Thoracic aorta (tissue), 2 donors: ENCODE measurements at places on chromosomes 6 and 20.

DNA sequence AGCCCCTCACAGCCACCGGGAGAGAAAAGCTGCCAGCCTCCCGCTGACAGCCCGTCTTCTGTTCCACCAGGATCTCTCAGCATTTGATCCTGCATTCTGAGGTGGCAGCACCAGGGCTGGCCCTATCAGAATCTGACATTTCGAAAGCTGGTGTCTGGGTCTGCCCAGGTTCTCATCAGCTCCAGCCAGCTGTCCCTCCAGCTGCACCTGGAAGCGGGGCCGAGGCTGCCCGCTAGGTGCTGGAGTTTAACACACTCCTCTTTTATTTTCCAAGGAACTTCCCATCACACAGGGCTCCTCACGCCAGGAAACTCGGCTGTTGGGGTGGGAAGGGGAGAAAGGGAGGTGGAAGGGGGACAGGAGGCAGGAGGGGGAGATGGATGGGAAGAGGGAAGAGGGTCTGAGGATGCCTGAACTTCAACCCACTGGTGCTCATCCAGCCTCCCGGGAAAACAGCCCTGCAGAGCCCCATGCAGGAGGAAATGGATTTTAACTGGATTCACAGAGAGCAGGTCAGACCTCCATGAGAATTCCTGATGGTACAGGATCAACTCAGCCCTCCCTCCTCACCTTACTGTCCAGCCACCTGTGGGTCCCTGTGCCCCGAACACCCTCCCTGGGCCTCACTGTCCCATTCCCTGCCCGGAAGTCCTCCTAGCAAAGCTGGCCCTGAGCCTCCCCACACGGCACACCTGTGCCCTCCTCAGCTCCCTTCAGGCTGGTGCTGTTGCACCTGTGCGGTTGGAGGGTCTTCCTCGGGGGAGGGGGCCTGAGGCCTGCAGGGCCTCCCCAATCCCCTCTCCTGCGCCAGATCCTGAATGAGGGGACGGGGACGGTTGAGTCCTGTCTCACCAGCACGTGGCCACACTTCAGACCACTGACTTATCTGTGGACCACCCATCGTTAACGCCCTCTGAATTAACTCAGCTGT, 3.9 kb upstream of the LSM14B start:
- no peak for DNase-seq

- DNase-seq = no peak
Observed at GRCh38 chr6:33676416-33677142, 34.9 kb downstream of the UQCC2 start.

DNA sequence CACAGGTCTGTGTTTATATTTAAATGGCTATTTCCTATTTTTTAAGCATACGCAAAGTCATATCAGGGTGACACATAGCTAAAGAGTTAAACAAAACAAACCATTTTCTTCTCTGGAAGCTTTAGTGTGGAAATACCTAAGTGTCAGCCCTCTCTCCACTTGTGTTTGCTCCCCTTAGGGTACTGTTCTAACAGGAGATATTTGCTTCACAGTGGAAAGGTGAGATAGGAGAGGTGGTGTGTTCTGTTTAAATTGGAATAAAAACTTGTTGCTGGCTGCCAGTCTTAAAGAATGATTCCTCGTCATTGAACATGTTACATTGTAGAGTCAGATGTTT, 18.9 kb downstream of the PHACTR2 start:
- DNase-seq = no peak

DNA sequence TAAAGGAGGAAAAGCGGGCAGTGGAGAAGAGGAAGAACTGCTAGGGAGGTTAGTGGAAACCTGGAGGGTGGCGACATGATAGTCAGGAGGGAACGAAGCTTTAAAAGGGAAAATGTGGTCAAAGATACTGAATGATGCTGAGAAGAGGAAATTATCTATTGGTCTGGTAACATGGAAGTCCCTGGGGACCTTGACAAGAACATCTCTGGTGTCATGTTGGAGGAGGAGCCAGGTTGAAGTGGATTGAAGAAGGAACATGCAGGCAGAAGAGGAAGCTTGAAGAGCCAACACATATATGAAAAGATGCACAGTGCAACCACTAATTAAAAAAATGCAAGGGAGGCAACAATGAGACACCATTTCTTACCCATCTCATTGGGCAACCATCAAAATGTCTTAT, 251.9 kb upstream of the RNF24 start:
- no peak for DNase-seq

DNA sequence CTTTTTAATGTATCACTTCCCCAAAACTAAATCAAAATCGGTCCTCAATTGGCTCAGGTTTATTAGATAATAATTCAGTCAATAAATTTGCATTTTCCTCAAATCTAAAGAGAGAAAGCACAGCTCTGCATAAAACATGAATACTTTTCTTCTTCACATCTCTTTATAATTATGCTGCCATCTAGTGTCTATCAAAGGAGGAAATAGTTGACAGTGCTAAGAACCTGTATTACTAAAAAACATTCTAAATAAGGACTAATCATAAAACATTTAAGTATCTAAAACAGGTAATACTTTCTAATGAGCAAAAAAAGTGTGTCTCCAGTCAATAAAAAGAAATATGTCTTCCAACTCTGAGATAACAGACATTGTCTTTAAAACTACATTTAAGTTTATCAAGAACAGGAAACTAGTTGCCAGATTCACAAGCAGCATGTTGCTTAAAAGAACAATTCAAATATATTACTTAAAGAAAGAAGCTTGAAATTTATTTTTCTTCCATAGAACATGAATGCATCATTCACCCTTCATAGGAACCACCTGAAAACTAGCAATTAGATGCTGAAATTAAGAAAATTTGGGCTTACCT, 56.5 kb upstream of the DST start:
- DNase-seq = no peak
